Pancreas (tissue), 10 donors: ENCODE measurements at places on chromosomes 7 and 10. TPM values are rescaled to one million over a fixed set of nuclear protein-coding genes. Genes with fewer than 3 reads are reported as not detected.
A peak's percentile ranks its signal among the peaks of the same experiment; 100 is the strongest.

GRCh38 chr10:30374353-30374752 lies 25.3 kb upstream of the MTPAP start:
- no peak for DNase-seq

DNA sequence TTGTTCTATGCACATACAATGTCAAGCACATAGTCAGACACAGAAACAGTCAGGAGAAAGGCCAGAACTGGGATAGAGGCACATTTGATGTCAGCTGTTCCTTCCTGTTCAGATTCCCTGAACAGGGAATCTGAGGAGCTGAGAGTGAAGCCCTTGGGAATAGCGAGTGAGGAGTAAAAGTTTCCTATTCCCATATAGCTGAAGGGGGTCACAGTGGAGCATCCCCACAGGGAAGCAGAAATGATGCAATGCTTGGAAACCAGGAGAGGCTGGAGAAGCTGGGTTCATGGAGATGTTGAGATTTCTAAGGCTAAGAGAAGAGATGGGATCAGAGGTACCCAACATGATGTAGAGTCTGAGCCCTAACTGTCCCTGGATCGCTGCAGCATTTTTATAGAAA lies 11.3 kb upstream of the PRXL2A start:
- no peak for DNase-seq

DNA sequence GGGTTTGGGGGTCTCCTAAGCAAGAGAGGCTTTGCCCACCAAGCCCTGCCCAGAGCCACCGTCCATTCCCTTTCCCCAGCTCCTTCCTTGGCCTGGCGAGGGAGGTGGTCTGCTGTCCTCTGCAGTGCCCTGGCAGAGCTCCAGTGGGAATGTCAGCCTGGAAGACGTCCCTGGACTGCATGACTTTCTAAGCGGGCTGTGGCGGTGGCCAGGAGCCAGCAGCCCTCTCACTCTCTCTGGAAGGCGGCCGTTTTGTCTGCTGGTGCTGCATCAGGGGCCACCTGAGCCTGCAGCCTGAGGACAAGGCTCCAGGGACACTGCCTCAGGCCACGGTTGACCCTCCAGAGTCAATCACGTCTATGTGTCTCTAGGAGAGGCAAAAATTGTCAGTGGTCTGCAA lies 271.0 kb downstream of the SKAP2 start:
- DNase-seq: no peak

DNA sequence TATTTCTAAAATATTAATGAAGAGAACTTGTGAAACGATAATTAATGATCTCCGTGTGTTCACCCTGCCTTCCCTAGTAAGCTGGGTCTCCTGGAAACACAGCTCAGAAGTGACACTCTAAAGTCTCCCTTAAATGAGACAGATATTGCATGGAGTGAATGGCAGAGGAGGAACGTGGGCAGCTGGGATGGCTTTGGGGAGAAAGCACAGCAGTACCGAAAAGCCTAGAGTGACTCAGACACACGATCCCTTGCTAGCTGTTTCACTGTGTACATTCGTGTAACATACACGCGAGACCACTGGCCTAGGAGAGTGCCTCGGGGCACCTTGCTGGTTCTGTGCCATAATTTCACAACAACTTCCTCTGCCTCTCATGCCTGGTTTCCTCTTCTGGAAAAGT lies 199.9 kb upstream of the TCERG1L start:
- DNase-seq: no peak

- no peak for DNase-seq
Observed at GRCh38 chr7:79749856-79750255, 296.4 kb upstream of the MAGI2 start.

- peak; percentile 39 for DNase-seq
Observed at GRCh38 chr7:30412782-30413504, 65.6 kb downstream of the NOD1 start.

- no peak for DNase-seq
Observed at GRCh38 chr7:150514748-150515222, at the start of gene GIMAP7. GIMAP7 (plus strand) TSS chr7:150514872; CDS start chr7:150519975, 5,103 bp downstream.

DNA sequence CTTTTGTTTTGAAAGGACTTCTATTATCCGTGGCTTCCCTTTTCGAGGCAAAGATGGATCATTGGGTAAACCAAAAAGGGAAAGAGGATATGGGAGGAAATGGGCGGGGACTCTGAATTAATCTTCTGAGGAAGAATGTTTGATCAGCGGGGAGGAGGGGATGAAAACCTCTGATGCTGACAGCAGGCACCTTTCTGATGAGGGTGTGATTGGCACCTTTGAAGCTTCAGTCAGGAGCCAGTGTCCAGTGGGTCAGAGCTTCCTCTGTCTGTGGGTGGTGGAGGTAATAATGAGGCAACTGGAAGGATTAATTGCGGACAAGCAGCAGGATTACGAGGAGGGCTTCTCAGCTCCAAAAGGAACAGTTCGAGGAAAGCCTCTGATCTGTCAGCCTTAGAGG lies 877.6 kb downstream of the LRMDA start:
- DNase-seq: no peak

DNA sequence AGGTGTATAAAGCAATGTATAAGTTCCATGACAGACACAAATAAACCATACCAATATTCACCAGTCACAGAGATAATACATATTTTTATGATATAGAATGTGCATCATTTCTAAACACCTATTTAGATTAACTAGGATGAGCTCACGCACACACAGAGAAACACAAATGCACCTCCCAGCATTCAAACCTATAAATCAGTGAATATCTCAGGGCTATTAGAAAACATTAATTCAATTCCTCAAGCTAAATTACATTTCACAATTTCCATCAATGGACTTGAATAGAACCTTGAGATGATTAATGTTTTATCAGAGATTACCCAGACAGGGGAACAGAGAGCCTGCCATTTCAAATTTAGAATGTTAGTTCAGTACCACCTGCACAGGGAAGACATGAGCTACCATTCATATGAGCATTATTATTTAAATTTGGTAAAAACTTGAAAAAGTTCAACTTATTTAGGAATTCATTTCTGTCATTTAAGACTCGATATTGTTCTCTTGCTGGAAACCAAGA lies 221.7 kb downstream of the PARD3 start:
- DNase-seq: no peak

DNA sequence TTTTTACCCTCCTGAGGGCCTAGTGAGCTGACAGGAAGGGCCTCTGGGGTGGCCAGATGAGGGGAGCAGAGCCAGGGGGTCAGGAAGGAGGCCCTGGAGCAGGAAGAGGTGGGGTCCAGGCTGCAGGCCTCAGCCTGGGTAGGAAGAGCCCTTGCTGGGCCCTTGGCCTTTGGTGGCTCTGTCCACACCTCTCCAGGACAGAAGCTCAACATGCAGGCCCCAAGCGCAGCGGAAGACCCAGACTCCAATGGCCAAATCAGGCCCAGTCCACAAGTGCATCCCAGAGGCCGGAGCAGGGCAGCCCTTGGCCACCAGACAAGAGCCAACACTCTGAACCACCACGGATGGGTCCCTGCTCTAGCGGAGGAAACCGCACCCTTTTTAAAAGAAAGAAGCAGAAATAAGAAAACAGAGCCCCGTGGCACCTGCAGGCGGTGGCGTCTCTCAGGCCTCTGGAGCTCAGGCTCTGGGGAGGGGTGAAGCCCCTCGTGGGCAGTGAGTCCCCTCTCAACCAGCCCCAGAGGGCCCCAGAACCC lies 52.8 kb downstream of the FOXL3 start:
- DNase-seq: peak; percentile 69

DNA sequence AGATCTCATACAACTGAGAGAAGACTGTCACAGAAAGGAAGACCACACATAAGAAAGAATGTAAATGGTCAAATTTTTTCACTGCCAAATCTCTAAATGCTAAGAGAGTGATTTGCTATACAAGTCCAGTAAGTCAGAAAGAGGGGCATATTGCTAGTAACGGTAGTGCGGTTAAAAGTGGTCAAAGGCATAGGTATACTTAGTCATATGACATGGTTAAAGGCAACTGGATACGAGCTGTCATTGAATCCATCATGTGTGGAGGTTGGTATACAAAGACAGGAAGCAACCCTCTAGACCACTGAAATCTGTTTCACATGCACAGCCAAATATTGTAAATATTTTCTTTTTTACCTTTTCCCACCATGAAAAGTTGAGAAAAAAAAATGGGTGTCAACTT lies 4.8 kb downstream of the INHBA start:
- DNase-seq: no peak

DNA sequence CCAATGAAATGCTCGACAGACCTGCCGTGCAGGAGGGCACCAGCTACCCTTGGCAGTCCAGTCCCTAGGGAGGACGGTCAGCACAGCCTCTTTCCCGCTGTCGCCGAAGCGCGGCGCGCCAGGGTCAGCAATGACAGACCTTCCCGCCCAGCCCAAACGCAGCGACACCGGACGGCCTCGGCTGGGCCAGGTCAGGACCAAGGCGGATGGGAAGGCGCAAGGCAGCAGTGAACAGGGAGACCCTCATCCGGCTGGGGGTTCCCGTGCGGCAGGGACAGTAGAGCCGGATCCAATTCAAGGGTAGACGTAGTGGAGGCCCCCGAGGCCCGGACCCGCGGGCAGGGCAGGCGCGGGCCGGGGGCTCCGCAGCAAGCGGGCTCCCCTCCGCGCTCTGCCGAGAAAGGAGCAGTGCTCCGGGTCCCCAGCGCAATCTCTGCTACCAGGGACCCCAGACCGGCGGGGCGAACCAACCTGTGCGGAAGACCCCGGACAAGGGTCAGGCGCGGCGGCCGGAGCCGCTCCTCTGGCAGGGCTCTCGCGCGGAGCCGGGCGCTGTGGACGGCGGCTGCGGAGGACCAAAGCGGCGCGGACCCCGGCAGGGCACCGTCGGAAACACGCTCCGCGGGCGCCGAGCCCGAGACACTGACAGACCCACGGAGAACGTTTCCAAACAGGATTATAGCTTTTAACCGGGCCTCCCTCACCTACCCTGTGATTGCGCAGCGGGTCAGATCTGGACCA lies at the start of gene SEC31B:
Gene SEC31B, minus strand, starts transcription at position 551 of the 741 bp plus-strand sequence. CDS start 2,909 bp downstream, outside the sequence.
- DNase-seq: peak; percentile 26

DNA sequence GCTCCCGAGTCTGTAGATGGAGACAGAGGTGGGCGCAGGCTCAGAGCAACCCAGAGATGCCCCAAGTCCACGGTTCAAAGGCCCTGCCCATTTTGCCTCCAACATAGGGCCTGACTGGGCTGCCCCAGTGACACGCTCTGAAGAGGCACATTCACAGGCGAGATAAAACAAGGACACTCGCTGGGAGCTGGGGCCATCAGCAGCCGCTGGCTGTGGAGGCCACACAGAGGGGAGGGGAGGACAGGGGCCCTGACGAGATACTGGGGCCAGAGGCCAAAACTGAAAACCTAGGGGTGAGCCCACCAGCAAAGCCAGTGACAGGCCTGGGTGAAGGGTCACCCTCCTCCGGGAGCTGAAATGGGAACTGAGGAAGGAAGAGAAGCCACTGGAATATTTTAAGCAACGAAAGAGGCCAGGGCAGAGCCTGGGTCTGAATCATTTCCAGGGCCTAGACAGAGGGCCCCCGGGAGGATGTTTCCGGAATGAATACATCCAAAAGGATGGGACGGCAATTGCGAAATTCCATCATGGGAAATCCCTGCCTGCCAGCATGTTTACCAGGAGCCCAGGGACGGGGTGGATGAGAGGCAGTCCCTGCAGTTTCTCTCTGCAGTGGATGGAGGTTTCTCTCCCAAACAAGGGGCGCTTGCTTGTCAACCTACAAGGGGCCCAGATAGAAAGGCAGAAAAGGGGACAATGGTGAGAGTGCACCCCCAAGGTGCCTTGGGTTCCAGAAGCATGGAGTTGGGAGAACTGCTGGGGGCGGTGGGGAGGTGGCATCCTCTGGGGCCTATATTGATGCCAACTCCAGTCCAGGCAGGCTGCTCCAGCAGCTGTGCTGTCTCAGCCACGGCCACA lies 29.0 kb upstream of the HSPA12A start:
- DNase-seq: no peak

DNA sequence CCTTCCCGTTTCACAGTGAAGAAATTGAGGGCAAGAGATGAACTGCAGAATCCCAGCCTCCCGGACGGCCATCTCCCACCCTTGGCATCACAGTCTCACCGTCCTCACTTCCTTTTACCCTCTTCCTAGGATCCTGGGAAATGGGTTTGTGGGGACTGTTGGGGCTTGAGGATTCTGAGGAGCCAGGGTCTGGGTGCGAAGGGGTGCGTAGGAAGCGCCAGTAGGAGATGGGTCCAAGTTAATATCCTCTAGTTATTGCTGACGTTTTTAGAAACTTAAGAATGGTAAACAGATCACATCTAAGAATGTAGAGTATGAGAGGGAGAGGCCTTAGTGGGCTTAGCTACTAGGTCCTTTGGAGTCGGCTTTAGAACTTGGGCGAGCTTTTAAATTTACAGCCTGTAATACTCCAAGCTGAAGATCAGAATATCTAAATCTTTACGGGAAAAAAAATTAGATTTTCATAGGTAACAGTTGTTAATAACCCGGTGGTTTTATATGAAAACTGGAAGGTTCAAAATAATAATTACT lies 696 bp downstream of the MALSU1 start:
- DNase-seq: no peak

- DNase-seq: peak; percentile 6
Observed at GRCh38 chr7:18352339-18353255, 143.0 kb upstream of the HDAC9 start.

GRCh38 chr7:4766666-4767519 lies 8.5 kb upstream of the AP5Z1 start:
- DNase-seq: no peak

- no peak for DNase-seq
Observed at GRCh38 chr7:38187794-38188440, 9.9 kb downstream of the STARD3NL start.

- no peak for DNase-seq
Observed at GRCh38 chr10:69744971-69745370, 56.7 kb upstream of the COL13A1 start.

- DNase-seq: no peak
Observed at GRCh38 chr7:158362912-158363905, 224.4 kb downstream of the PTPRN2 start.

GRCh38 chr10:113305871-113306270 lies 247.0 kb upstream of the HABP2 start:
- DNase-seq: no peak

DNA sequence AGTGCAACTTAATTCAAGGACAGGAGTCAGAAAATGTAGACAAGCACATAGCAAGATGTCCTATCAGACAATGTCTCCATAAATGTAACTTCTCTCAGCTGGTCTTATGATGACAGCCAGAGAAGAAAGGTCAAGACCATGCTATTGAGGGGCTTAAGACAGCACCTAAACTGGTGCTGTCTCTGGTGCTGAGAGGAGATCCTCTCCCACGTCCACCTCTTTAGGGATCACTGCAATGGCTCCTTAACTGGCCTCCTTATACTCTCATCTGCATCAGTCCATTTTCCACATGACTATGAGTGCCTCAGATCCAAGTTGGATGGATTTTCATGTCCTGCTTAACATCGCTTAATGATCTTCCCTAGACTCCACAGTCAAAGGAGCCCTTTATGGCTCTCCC lies 210.6 kb downstream of the ARL4A start:
- DNase-seq: no peak

Gene MNX1
- 15.6 TPM for total RNA-seq

Gene LRIT1
- not detected for total RNA-seq

Gene MBL2
- total RNA-seq: not detected

Gene RNF133
- 0.79 TPM for total RNA-seq

Gene ERCC6
- total RNA-seq: 15.5 TPM

Gene MRC1
- 2.4 TPM for total RNA-seq

Gene FAM237B
- not detected for total RNA-seq

Gene WIPF3
- 0.98 TPM for total RNA-seq

Gene KRIT1
- total RNA-seq: 13.2 TPM

Gene MET
- 11.2 TPM for total RNA-seq

Gene NOS3
- total RNA-seq: 5.1 TPM

Gene OR6B1
- total RNA-seq: not detected

Gene PDE6C
- total RNA-seq: not detected

Gene PLEKHS1
- total RNA-seq: 28.2 TPM

Gene MSRB2
- total RNA-seq: 2.4 TPM
